A673 (cell line): ENCODE measurements at places on chromosomes 13 and 19.

- peak; percentile 94 for DNase-seq
Observed at GRCh38 chr19:41746593-41747227, 8.6 kb upstream of the CEACAM6 start.

DNA sequence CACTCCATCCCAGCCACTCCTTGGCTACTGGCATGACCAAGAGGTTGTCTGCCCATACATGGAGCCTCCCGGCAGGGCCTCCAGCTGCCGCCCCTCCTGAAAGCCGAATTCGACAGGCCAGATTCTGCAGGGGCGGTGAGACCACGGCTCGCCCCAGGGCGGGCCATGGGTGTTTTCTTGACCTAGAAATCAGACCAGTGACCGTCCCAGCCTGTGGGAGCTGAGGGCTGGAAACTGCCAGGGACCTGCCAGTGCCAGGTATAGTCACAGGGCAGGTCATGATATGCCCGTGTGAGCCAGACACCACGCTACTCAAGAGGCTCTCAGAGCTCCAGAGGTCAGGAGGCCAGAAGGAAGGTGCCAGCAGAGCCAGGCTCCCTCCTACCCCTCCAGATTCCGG lies 16.8 kb downstream of the DAPK3 start:
- no peak for DNase-seq

DNA sequence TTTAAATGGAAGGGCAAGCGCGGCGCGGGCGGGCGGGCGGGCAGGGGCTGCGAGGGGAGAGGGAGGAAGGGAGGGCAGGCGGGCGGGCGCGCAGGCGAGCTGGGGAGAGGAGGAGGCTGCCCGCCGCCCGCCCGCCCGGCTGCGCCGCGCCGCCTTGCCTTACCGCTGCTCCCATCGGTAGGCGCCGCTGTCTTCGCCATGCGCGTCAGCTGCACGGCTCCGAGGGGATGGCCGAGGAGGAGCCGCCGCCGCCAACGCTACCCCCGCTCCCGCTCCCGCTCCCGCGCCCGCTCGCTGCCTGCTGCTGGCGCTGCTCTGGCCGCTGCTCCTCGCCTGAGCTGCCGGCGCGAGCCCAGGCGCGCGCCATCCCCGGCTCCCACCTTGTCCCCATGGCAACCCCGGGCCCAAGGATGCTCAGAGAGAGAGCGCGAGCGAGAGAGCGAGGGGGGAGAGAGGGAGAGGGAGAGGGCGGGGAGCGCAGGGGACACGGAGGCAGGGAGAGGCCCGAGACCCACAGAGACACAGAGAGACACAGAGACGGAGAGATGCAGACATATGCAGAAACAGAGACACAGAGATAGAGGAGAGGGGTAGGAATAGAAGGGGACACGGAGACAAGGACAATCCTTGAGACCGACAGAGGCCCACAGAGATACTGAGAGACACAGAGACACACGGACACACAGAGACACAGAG lies 40.3 kb downstream of the DEDD2 start:
- DNase-seq: peak; percentile 88

- DNase-seq: no peak
Observed at GRCh38 chr13:51845574-51846318, 769 bp upstream of the TMEM272 start.

GRCh38 chr13:110576070-110576394 lies 14.5 kb upstream of the RAB20 start:
- DNase-seq: no peak

- DNase-seq: peak; percentile 57
Observed at GRCh38 chr19:14432791-14433553, at the start of gene PKN1. TSS of gene PKN1 (plus strand) at chr19:14433306. CDS start at chr19:14433522, 216 bp downstream.

- peak; percentile 56 for DNase-seq
Observed at GRCh38 chr19:41882568-41883462, at the start of gene ARHGEF1. TSS of gene ARHGEF1 (plus strand) at chr19:41883184. CDS start at chr19:41888083, 4,899 bp downstream.

DNA sequence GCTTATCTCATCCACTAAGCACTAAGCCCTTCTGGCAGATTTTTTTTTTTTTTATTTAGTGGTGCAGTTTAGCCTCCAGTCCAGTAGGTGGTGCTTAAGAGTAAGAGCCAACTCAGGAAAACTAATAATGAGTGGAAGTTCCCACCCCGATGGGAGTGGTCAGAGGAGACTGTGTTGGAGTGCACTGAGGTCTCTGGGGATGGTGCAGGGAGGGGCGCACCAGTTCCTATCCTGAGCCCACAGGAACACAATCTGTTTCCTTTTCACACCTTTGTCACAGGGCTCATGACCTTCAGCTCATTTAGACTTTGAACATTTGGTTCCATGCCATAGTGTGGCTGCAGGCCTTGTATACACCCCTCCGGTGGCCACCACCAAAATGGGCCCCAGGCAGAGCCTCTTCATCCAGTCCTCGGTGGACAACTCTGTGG lies 367.4 kb downstream of the SPRY2 start:
- DNase-seq: peak; percentile 48

DNA sequence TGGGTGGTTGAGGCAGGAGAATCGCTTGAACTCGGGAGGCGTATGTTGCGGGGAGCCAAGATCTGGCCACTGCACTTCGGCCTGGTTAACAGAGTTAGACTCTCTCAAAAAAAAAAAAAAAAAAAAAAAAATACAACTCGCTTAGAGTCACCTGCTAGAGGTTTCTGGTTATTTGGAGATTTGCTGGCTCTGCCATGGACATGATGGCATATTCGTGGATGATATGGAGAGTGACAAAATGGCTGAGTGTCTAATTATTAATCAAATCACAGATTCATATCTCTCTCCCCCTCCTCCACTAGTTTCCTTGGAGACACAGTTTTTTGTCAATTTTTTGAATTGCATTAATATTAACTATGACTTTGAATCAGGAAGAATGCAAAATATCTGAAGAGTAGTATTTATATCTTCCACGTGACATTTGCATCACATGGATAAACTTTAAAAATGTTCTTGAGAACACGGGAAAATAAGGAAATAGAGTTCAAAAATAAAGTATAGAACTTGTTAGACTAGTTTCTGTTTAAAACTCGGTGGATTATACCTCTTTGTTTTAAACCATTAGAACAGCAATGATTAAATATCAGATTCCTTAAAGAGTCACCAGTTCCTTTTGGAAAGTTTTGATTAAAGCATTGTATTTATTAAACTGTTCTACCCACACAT lies 47.8 kb downstream of the KLF5 start:
- DNase-seq: no peak

- DNase-seq: no peak
Observed at GRCh38 chr19:7856679-7857663, 17.2 kb downstream of the PRR36 start.

- no peak for DNase-seq
Observed at GRCh38 chr13:91145571-91146205, 201.8 kb upstream of the MIR17HG start.

DNA sequence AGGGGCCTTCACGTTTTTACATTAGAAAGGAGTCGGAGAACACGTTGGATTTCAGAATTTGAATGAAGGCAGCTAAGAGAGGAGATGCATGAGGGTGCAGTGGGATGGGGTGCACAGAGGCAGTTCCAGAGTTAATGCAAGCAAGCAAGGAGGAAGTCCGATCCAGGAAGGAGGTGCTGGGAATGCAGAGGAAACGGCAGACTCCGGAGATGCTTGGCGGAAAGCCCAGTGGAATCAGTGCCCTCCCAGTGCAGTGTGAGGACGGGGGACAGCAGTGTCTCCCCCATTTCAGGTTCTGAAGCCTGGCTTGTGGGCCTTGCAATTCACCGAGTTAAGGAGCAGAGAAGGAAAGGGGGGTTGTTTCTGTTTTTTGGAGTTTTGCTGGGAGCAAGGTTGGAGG lies 100.4 kb downstream of the COL4A2 start:
- no peak for DNase-seq

- no peak for DNase-seq
Observed at GRCh38 chr19:18859676-18860301, 28.0 kb downstream of the UPF1 start.

DNA sequence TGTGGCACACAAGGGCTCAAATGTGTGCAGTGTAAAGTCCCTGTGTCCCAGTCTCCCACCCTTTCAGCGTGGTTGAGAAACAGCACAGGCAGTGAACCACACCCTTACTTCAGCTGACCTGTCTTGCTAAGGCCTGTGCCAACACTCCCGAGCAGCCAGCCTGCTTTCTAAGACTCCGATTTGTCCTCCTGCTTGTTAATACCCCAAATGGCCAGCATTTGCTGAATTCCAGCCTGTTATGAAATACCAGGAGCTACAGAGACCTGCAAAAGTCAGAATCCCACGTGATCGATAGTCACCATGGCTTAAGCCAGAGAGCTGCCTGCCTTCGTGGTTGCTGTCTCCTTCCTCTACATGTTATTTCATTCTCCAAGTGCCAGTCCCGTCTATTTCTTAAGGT lies 200.5 kb downstream of the FGF9 start:
- no peak for DNase-seq

GRCh38 chr13:101712026-101712348 lies 259.5 kb downstream of the ITGBL1 start:
- DNase-seq: no peak

GRCh38 chr13:28615916-28616446 lies 42.9 kb upstream of the POMP start:
- no peak for DNase-seq

- DNase-seq: no peak
Observed at GRCh38 chr13:74389056-74389455, 254.9 kb upstream of the KLF12 start.

DNA sequence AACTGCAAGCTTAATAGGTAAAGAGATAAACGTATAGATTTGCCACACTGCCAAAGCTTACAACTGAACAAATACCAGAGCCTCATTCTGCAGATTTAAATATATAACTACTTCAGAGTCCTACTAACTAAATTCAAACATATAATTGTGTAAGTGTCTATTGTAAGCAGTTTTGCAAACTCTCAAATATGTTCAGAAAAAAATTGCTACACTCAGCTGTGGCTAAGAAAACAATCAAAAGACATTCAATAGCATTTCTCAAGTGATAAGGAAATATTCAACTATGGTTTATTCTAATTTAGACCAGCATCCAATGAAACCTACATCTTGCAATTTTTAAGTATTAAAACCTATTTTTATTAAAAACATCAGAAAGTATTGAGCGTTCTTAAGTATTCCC lies 202.4 kb downstream of the KCTD12 start:
- DNase-seq: no peak

GRCh38 chr19:2446381-2446780 lies 10.4 kb downstream of the LMNB2 start:
- no peak for DNase-seq

- no peak for DNase-seq
Observed at GRCh38 chr19:54339646-54340358, 840 bp upstream of the LILRA4 start.

- peak; percentile 86 for DNase-seq
Observed at GRCh38 chr13:88071371-88071770, 400.2 kb downstream of the SLITRK5 start.

GRCh38 chr19:21092109-21092508 lies 10.1 kb downstream of the ZNF714 start:
- peak; percentile 9 for DNase-seq

GRCh38 chr13:113953561-113953960 lies 20.3 kb downstream of the C13orf46 start:
- no peak for DNase-seq

DNA sequence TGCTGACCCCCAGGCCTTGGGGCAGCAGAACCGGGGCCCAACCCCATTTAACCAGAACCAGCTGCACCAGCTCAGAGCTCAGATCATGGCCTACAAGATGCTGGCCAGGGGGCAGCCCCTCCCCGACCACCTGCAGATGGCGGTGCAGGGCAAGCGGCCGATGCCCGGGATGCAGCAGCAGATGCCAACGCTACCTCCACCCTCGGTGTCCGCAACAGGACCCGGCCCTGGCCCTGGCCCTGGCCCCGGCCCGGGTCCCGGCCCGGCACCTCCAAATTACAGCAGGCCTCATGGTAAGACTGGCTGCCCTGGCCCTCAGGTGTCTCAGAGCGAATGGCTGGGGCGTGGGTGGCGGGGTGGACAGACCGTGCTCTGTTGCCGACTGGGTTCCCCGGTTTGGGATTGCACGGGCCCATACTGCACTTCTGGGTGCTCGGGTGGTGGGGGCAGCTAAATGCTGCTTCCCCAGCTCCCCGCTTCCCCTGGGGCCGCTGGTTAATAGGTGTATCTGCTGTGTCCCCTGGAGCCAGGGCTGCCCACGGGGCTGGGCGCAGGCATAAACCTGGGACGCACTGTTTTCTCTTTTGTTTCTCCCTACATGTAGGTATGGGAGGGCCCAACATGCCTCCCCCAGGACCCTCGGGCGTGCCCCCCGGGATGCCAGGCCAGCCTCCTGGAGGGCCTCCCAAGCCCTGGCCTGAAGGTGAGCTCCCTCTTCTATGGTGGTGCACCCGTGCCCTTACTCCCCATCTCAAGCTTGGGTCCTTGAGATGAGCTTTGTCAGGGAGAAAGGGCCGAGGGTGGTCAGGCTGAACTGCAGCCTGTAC lies 25.7 kb downstream of the SMARCA4 start:
- DNase-seq: no peak

DNA sequence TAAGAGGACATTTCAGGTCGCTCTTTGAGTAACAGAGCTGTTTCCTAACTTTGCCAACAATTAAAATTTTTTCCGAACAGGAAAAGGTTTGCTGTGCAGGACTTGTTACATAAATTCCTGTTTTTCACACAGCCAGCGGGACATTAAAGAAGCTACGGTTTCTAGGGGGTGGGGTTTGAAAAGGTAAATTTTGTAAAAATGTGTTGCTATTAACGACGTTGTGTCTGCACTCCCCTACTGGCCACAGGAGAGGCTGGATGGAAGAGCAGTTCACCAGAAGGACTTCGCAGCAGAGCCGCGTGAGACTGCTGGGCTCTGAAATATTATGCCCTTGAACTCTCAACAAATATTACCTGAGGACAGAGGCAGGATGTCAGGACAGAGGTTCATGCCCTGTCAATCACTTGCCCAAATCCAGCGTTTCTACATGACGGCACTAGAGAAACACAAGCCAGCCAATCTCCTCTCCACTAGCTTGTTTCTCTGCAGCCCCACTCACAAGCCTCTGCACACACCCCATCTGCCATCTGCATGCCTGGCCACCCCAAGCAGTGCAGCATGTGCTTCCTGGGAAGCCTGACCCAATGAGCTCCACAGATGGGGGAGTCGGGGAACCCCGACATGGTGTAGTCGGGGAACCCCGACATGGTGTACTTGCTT lies 102.0 kb downstream of the FOXO1 start:
- no peak for DNase-seq

DNA sequence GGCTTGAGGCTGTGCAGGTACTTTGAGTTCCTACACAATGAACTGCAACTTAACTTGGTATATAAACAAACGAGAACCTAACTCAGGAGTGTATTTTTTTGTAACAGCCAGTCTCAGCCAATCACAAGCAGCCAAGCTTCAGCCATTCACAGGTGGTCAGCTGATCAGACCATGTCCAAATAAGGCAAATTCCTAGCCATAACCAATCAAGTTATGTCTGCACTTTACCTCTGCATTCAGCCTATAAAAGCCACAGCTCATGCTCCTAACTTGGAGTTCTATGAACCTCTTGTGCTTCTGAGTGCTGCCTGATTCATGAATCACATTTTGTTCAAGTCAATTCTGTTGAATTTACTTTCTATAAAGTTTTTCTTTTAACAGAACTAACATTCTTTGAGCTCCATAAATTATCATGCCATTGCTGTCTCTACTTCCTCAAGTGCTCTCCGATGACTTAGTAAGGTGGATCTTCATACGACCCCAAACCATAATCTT lies 16.8 kb upstream of the MEDAG start:
- no peak for DNase-seq

- DNase-seq: no peak
Observed at GRCh38 chr19:48174445-48175030, 4.1 kb downstream of the ZSWIM9 start.
